ENCODE measurements at places on chromosomes 4 and X.

DNA sequence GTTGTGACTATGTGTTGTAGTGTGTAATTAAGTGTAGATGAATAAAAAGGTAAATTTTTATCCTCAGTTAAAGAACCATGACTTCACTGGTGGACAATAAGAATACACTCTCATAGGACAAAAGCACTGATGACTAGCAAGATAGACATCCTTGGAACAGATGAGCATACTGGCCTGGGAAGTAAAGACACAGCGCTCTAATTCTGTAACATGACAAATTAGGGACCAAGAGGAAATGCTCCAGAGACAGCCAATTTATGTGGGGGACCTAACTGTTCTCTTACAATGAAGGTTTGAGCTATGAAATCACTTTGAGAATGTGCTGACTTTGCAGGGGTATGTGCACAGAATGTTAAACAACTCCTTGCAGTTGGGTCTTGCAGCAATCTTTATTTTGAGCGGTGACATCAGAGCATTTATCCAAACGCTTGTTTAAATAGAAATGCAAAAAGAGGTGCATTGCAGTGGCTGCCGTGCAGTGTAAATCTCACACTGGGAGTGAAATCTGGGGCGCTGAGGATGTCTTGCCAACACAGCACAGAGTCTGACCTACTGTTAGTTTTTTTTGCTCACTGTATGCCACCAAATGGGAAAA is 109.3 kb downstream of the MAGEC2 start:
- no peak for DNase-seq

- no peak for DNase-seq
These were observed 78.4 kb downstream of the IRF2 start for GRCh38 chr4:184395971-184396391.

GRCh38 chr4:105210916-105211315 is 64.2 kb downstream of the TET2 start:
- no peak for DNase-seq

DNA sequence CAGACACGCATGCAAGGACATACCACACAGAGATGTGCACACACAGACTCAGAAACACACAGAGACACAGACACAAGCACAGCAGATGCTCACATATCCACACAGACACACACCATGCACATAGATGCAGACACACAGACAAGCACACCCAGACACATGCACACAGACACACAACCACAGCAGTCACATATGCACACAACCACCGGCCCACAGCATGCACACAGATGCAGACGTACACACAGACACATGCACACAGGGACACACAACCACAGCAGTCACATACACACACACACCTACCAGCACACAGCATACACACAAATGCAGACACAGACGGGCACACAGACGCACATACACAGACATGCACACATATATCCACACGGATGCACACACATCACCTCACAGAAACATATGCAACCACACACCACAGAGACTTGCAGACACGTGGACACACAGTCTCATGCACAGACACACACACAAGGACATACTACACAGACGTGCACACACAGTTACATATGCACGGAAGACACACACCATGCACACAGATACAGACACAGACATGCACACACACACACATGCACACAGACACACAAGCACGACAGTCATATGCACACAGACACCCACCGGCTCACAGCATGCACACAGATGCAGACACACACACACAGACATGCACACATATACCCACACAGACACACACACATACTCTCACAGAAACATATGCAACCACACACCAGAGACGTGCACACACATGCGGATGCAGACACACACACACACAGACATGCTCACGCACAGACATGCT is 25.2 kb upstream of the SLC25A6 start:
- no peak for DNase-seq

- no peak for DNase-seq
These were observed 97.5 kb upstream of the CXXC4 start for GRCh38 chr4:104592183-104592582.

- no peak for DNase-seq
These were observed 16.4 kb upstream of the PRSS12 start for GRCh38 chr4:118369231-118369630.

- DNase-seq = no peak
These were observed 142.7 kb upstream of the NALF2 start for GRCh38 chrX:69361311-69361845.

- no peak for DNase-seq
These were observed 21.7 kb upstream of the CLNK start for GRCh38 chr4:10706236-10706635.

- peak; percentile 39 for DNase-seq
These were observed 616 bp downstream of the WDR1 start for GRCh38 chr4:10115797-10116568.

- DNase-seq = no peak
These were observed 98.8 kb upstream of the SPRY1 start for GRCh38 chr4:123297836-123298235.

DNA sequence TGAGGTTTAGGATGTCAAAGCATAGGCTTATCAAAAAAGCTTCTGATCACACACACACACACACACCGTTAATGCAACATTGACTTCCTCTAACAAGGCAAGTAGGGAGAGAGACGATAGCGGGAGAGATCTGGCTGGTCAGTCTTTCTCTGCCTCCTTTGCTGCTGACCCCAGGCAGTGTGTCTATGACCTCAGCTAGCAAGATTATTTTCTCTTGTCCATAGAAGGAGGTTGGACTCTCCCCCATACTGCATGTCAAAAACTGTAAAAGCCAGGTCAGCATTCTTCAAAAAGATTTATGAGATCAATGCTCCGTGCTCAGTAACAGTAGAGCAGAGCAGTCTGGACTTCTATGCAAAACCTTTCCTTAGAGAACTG is 63.5 kb upstream of the PGM2 start:
- DNase-seq = no peak

GRCh38 chr4:138996090-138996489 is 19.5 kb upstream of the NOCT start:
- DNase-seq = no peak

DNA sequence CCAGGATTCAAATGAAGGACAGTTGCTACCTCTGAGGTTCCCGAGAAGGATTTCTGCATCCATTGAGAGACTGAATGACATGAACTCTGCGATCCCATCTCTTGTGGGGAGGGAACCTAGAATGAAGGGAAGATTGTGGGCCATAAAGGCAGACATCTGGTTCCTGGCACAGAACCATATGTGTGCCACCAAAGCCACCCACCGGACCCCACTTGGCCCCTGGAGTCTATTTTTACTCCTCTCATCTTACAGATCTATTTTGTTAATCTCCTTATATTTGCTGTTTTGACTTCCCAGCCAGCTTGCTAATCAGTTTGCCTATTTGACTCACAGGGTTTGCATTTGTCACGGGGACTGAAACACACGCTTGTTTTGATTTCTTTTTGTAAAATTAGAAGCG is 7.3 kb downstream of the SOD3 start:
- DNase-seq = no peak

DNA sequence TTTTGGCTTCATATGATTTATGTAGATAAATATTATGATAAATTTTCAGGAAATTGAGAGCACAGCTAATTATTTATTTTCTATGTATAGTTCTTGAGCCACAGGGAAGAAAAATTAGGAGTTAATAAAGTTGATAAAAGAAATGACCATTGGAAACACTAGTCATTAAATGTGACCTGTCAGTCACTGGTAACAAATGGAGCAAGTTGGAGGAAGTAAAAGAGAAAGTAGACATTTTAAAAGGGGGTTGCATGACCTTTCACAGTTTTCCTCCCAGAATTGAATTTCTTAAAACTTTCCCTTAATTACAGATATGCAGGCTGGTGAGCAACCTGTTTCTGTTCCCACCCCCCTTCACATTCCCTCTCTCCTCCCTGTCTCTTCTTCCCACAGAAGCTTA is 5.3 kb downstream of the SMIM9 start:
- no peak for DNase-seq

GRCh38 chr4:103451341-103451740 is 253.2 kb upstream of the CENPE start:
- DNase-seq = no peak

Measured in activated naive CD4-positive, alpha-beta T cell (primary cell).